Heart right ventricle (tissue), 16 donors: ENCODE measurements at places on chromosomes 3 and 15. TPM values are rescaled to one million over a fixed set of nuclear protein-coding genes. Genes with fewer than 3 reads are reported as not detected.

- H3K4me3 ChIP-seq = no peak overlapping the region
- H3K36me3 ChIP-seq = no peaks in the 10 kb centered on the region
- no peak overlapping the region for H3K27ac ChIP-seq
- DNase-seq = no peak
These were observed 56.8 kb downstream of the NOX5 start for GRCh38 chr15:69071260-69071659.

DNA sequence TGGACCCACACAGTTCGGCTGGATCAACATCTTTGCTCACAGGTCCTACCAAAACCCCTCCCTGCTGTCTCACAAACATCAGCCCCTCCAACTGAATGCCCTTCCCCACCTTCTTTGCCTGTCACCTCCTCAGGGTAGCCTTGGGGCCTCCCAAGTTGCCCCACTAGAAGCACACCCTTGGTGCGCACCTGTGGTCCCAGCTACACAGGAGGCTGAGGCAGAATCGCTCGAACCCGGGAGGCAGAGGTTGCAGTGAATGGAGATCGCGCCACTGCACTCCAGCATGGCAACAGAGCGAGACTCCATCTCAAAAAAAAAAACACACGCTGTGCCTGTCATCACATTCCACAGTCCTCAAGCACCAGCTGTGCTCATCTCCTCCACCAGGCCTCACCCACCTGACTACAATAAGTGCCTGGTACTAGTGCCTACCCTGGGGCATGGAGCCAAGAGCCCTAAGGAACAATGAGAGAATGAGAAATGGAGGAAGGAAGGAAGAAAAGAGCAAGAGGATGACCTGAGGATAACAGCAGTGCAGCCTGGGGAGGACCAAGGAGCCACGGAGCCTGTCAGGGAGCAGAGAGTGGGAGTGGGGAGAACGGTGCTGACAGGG, 26.0 kb downstream of the RPN1 start:
- no peak for DNase-seq
- no peaks in the 10 kb centered on the region for H3K27me3 ChIP-seq
- peaks cover 18% of the 10 kb centered on the region for H3K4me1 ChIP-seq
- peak overlapping the region; percentile 17 for H3K27ac ChIP-seq
- no peak overlapping the region for H3K4me3 ChIP-seq
- H3K36me3 ChIP-seq = peaks cover 98% of the 10 kb centered on the region

DNA sequence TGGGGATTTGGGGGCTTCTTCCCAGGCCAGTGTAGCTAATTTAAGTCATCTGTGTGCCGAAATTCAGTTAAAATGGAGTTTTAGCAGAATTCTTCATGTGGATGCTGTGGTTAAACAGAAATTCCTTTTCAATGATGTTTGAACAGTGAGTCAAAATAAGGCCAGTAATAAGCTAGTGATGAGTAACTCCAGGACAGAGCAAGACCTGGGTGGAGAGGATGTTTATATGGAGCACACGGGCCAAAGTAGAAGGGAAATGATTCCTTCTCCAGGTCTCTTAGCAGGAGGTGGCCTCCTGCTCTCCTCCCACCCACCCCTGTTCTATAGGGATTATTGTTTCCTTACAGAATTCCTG, 31.9 kb upstream of the UACA start:
- H3K27ac ChIP-seq = peak overlapping the region; percentile 66
- peaks cover 24% of the 10 kb centered on the region for H3K4me1 ChIP-seq
- H3K36me3 ChIP-seq = no peaks in the 10 kb centered on the region
- no peak for DNase-seq

PLS1 gene
- polyA plus RNA-seq = 0.72 TPM

GOLGA8S gene
- polyA plus RNA-seq = 0.03 TPM

DNA sequence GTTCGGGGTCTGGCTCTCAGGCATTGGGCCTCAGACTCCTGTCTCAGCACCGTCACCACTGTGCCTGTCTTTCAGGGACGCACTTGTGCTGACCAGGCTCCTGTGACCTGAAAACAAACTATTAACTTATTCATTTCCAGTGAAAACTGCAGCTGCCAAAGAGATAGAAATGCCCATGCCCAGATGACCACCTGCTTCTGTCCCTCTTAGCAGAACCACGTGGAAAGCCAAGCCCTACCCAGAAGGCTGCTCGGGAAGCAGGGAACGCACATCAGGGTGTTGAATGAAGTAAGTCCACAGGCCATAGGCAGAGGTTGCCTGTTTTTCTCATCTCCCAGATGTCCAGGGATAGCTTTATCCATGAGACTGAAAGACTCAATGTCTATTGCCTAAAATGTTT, 219.3 kb downstream of the EBLN2 start:
- H3K4me3 ChIP-seq = no peak overlapping the region
- no peak overlapping the region for H3K27ac ChIP-seq
- no peaks in the 10 kb centered on the region for H3K27me3 ChIP-seq
- H3K36me3 ChIP-seq = no peaks in the 10 kb centered on the region

DNA sequence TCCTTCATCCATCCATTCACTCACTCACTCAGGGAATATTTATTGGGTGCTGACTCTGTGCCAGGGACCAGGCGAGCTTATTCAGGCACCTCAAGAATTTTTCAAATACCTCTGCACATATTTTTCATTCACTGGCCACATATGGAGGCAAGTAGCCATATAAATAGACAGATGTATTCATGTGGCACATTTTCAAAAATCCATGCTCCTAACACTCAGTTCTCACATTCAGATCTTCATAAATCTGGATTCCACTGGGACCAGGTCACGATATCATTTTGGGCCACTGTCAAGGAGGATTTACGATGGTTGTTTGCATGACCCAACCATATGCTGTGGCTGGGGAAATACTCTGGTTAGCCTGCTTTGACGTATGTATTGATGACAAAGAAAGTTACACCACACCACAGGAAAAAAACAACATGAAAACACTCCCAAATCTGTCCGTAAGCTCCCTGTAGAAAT, 241.8 kb upstream of the LRTM1 start:
- no peaks in the 10 kb centered on the region for H3K4me1 ChIP-seq
- no peaks in the 10 kb centered on the region for H3K27me3 ChIP-seq
- no peaks in the 10 kb centered on the region for H3K36me3 ChIP-seq
- DNase-seq = no peak
- H3K4me3 ChIP-seq = no peak overlapping the region

ABHD17C gene
- 2.3 TPM for polyA plus RNA-seq

GRCh38 chr3:72708441-72708840, 139.8 kb downstream of the SHQ1 start:
- no peak overlapping the region for H3K4me3 ChIP-seq
- H3K4me1 ChIP-seq = no peaks in the 10 kb centered on the region
- H3K27me3 ChIP-seq = no peaks in the 10 kb centered on the region
- no peak for DNase-seq
- no peak overlapping the region for H3K27ac ChIP-seq

ASB14 gene
- polyA plus RNA-seq = 0.01 TPM

PTH1R gene
- 89.8 TPM for polyA plus RNA-seq

- no peak overlapping the region for H3K27ac ChIP-seq
- H3K4me3 ChIP-seq = no peak overlapping the region
- no peak for DNase-seq
- no peaks in the 10 kb centered on the region for H3K4me1 ChIP-seq
These were observed 17.7 kb upstream of the AP4E1 start for GRCh38 chr15:50890751-50891150.

DNA sequence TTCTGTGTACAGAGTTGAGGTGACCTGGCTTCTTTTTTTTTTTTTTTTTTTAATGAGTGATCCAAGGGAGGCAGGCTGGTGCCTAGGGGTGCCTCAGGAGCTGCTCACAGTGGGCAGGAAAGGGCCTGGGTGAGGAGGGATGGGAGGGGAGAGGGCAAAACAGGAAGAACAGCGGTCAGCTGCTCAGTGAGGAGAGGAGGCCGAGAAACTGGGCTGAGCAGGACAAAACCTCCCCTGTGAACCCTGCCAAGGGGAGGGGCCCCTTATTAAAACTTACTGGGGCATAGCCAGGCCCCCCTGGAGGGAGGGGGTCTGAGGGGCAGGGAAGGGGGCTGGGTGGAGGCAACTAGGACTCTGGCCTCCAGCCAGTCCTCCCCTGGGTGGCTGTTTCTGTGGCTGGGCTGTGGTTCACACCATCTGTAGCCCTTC, 3.5 kb downstream of the PLEKHO2 start:
- H3K4me1 ChIP-seq = peaks cover 22% of the 10 kb centered on the region
- peak overlapping the region; percentile 52 for H3K27ac ChIP-seq
- peak overlapping the region; percentile 100 for H3K4me3 ChIP-seq
- H3K36me3 ChIP-seq = no peaks in the 10 kb centered on the region

HDAC11 gene
- polyA plus RNA-seq = 15.9 TPM

OCA2 gene
- 0.04 TPM for polyA plus RNA-seq

STRIT1 gene
- polyA plus RNA-seq = 0.26 TPM

DNA sequence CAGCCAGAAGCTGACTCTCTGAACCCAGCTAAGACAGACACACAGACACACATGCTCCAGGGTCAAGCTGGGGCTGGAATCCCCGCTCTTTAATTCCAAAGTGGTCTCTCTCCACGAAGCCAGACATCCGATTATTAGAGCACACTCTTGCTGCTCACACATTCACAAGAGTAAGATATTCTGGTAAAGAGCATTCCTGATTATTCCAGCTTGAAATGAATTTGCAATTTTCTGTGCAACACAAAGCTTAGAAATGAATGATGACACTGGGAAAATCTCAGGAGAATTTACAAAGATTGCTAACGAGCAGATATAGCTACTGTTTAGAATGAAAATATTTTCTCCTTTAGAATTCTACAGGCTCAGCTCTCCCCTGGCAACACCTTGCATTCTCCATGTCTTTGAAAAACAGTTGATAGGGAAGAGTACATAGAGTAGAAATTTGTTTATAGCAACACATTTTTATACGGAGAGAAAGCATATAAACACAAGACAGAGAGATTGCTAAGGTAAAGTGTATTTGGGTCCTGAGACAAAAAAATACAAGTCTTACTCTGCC, 80.6 kb upstream of the EIF1B start:
- H3K27me3 ChIP-seq = no peaks in the 10 kb centered on the region
- H3K4me3 ChIP-seq = no peak overlapping the region
- H3K36me3 ChIP-seq = peaks cover 5% of the 10 kb centered on the region
- H3K27ac ChIP-seq = no peak overlapping the region

DNA sequence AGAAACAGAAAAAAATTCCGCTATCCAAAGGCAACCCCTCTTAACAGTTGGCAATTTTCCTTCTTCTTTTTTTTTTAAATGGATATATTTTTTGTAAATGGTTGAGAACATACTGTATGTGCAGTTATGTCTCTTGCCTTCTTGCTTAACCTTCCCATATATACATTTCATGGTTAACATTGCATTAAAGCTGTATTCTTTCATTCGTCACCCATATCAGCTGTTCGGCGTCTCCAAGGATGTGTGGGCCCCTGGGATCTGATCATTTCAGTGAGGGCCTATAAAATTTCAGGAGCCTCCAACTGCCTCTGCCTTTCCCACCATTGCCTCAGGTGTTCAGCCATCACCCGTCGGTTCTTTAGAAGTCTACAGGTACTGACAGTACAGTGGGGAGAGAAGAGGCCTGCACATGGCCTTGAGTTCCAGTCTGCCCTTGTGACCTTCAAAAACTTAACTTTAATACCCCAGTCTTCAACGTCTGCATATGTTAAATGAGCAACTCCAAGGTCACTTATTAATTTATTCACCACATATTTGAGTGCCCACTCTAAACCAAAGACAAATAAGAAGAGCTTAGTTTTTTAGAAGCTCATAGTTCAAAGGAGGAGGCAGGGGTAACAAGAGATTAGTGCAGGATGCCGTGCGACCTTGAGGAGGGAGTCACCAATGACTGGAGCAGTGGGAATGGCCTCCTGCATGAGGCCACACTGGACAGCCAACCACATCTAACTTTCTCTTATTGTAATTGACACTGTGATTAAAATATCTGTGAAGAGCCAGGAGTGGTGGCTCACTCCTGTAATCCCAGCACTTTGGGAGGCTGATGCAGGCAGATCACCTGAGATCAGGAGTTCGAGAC, 6.9 kb downstream of the ST6GAL1 start:
- H3K36me3 ChIP-seq = peaks cover 21% of the 10 kb centered on the region
- peaks cover 79% of the 10 kb centered on the region for H3K4me1 ChIP-seq
- no peaks in the 10 kb centered on the region for H3K27me3 ChIP-seq
- H3K27ac ChIP-seq = peak overlapping the region; percentile 86
- DNase-seq = no peak

DNA sequence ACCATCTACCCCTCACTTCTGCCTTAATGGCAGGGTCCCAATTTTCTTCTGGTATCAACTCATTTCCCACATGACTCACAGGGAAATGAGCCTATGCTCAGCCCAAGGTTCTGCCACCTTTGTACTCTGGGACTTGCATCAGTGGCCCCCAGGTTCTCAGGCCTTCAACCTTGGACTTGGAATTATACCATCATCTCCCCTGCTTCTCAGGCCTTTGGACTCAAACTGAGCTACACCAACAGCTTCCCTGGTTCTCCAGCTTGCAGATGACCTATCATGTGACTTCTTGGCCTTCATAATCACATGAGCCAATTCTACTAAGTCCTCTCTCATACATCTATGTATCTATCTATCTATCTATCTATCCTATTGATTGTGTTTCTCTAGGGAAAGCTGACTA, 149.5 kb downstream of the PLCH1 start:
- H3K4me3 ChIP-seq = no peak overlapping the region
- H3K27ac ChIP-seq = no peak overlapping the region
- no peak for DNase-seq
- H3K36me3 ChIP-seq = no peaks in the 10 kb centered on the region
- H3K4me1 ChIP-seq = no peaks in the 10 kb centered on the region
- H3K27me3 ChIP-seq = no peaks in the 10 kb centered on the region

DNA sequence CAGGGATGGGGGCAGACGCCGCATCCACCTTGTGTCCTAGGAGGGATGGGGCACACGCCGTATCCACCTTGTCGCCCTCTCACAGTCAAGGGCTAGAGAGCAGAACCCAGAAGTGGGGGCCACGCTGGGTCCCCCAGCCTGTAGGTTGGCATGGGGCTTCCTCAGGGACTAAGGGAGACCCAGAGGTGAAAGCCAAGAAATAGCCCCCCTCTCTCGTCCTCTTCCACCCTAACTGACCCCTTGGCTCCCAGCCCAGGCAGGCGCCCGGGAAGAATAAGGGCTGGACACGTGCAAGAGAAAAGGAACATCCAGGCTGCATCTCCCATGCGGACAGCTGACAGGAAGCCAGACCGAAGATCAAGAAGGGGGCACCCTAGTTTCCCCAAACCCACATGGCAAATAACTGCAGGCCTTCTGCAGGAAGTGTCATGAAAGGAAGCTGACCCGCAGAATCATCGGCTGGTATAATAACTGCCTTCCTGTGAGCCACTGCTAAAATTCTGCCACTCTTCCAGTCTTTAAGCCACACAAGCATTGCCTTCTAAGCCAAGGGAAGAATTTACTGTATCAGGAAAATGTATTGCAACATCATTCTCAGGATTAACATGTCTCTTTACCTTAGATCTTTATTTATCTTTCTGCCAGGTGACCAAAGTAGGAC, 38.5 kb upstream of the TFRC start:
- no peaks in the 10 kb centered on the region for H3K36me3 ChIP-seq
- no peaks in the 10 kb centered on the region for H3K27me3 ChIP-seq
- H3K4me3 ChIP-seq = no peak overlapping the region
- no peak overlapping the region for H3K27ac ChIP-seq

CA12 gene
- 0.67 TPM for polyA plus RNA-seq

DNA sequence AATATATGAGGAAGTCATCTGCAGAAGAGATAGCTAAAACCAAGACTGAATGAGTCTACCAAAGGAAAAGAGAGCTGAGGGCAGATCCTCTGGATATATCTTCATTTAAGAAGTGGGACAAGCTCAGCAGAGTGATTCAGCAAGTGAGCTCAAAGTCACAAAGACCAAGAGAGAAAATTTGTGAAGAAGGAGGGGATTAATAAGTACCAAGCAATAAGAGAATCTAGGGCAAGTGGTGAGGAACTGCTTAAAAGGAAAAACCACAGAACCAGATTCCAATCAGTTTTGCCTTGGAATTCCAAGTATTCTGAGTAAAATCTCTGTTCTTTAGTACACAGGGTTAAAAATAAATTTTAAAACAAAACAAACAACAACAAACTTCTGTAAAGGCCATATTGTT, 3.6 kb downstream of the EHHADH start:
- no peaks in the 10 kb centered on the region for H3K4me1 ChIP-seq
- no peaks in the 10 kb centered on the region for H3K27me3 ChIP-seq
- no peak overlapping the region for H3K4me3 ChIP-seq
- no peak for DNase-seq
- peaks cover 22% of the 10 kb centered on the region for H3K36me3 ChIP-seq
- H3K27ac ChIP-seq = no peak overlapping the region
